ENCODE measurements at places on chromosomes 7 and 10.
A peak's percentile ranks its signal among the peaks of the same experiment; 100 is the strongest.

- peak; percentile 23 for DNase-seq
Observed at GRCh38 chr10:27743877-27744801, 1.5 kb downstream of the MKX start.

- DNase-seq = no peak
Observed at GRCh38 chr10:22466763-22467334, 121.6 kb downstream of the SPAG6 start.

DNA sequence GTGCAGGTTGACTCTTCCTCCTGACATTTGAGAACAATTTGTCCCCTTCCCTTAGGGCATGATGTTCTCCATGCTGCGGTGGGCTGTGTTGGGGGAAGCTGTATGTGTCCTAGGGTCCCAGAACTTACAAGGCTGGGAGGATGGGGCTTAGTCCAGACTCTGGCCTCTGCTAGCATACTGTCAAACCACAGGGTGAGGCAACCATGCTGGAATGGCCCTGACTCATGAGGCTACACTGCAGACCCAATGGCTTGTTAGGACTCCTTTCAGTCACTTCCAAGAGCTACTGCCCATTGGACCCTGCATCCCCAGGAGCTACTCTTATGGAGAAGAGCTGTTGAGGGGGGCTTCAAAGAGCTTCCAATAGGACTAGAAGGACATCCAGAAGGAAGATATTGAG is 20.1 kb upstream of the FAM170B start:
- DNase-seq = no peak

DNA sequence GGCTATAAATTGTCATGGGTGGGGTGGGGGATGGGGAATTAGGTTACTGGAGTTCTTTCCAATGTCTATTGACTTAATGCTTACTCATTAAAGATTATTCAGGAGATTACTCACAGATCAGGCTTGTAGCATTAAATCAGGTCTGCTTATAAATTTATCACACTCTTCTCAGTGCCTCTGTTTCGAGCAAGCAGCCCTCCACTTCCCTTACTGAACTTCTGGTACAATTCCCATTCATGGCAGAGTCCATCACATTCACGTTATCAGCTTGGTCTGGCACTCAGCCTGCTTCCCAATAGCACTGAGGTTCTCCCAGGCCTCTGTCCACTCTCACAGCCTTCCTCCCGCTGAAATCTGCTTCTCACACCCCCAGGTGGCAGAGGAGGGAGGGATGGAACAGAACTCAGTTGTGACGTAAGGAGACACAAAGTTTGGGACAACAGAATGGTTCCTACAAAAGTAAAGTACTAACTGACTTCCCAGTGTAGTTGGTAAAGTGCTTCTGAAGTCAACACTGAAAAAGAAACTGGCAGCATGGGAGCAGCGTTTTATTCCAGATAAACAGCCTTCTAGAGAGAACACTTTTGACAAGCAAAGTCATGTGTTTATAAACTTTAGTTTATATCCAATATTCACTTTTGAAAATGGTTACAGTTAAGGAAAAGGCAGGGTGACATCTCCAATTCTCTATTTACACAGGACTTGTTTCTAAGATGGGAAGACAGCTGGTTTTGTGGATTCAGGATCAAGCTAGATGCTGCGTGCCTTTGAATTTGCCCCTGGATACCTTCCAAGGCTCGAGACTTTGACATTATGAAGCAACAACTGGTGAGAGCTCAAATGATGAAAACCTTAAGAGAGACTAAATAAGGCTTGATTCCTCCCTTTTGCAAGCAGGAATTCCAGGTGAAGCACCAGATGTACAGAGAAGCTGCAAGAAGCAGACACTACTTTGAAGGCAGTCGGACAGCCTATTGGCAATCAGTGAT is 81.4 kb downstream of the ATXN7L1 start:
- DNase-seq = no peak

- no peak for DNase-seq
Observed at GRCh38 chr7:77427996-77428603, 12.0 kb upstream of the GSAP start.

DNA sequence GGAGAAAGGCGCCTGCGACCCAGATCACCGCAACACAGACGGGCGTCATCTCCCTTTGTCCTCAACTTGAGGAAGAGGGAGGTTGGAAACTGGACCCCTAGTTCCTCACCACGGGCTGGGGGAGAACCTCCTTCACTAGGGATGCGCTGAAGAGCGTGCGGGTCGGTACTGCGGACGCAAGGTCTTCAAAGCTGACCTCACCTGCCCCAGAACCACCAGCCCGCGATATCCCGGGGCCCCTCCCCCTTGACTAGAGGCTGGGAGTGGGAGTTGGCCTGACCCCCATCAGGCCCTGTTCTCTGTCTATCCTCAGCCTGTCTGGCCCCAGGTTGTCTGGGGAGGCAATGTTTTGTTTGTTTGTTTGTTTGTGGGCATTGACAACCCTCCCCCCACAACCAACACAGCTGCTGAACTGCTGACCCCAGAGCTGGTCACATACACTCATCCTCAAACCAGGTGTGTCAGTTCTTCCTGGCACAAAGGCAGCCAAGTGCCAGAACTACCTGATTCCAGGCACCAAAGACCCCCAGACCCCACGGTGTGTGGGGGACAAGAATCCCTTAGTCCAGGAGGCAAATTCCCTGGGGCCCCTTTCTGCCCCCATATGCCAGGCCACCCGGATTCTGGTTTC is 2.9 kb downstream of the NPM3 start:
- DNase-seq = no peak

GRCh38 chr10:72334196-72334824 is 20.4 kb downstream of the DNAJB12 start:
- peak; percentile 32 for DNase-seq

DNA sequence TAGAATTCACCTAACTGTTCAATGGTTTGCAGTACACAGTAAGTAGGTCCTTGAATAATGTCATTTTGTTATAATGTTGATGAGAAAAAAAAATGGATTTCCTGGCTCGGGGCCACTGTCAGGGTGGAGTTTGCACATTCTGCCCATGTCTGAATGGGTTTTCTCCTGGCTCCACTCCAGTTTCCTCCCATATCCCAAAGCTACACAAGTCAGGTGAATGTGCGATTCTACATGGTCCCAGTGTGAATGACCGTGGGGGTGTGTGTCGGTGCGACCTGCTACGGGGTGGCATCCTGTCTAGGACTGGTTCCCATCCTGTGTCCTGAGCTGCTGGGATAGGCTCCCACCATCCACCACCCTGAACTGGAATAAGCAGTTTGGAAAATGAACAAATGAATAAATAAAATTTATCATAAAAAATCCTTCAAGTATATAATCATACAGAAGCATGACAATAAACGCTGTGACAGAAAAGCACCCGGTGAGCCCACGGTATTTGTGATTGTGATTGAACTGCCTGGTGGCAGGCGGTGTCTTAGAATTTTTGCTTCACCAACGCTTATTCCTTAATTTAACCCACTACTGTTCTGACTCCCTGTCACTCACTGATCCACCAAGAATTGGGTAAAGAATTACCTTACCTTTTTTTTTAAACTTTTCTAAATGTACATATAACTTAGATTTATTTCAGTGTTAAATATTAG is 114.1 kb downstream of the ICA1 start:
- DNase-seq = no peak

DNA sequence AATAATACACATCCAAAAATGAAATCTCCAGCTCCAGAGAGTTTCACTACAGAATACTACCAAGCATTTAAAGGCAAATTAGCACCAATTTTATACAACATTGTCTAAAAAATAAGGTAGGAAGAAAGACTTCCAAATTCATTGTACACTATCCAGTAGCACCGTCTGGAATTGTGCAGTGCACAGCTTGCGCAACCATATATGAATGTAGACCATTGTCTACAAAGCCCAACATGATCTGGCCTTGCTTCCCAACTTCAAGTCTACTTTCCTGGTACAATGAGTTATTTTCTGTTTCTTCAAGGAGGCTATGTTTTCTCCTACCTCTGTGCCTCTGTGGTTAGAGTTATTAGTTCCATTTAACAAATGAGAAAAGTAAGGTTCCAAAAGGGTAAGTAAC is 115.4 kb upstream of the FOXK1 start:
- no peak for DNase-seq

- no peak for DNase-seq
Observed at GRCh38 chr10:50883629-50884028, 1.8 kb downstream of the A1CF start.

- no peak for DNase-seq
Observed at GRCh38 chr10:90930070-90930837, 9.4 kb upstream of the ANKRD1 start.

DNA sequence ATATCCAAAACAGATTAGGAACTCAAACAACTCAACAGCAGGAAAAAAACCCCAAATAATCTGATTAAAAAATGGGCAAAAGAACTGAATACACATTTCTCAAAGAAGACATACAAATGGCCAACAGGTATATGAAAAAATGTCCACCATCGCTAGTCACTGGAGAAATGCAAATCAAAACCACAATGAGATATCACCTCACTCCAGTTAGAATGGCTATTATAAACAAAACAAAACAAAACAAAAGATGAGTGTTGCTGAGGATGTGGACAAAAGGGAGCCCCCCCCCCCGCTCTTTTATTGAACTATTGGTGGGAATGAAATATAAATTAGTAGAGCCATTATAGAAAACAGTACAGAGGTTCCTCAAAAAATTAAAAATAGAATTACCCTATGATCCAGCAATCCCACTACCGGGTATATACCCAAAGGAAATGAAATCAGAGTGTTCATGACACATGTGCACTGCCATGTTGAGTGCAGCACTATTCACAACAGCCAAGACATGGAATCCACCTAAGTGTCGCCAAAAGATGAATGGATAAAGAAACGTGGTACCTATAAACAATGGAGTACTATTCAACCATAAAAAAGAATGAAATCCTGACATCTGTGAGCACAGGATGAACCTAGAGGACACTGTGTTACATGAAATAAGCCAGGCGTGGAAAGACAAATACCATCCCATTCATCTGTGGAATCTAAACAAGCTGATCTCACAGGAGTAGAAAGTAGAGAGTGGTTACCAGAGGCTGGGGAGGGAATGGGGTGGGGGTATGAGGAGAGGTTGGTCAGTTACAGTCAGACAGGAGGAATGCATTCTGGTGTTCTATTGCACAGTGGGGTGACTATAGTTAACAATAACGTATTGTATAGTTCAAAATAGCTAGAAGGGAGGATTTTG is 78.1 kb upstream of the RHEB start:
- no peak for DNase-seq

- no peak for DNase-seq
Observed at GRCh38 chr7:16396766-16397500, 24.4 kb downstream of the CRPPA start.

DNA sequence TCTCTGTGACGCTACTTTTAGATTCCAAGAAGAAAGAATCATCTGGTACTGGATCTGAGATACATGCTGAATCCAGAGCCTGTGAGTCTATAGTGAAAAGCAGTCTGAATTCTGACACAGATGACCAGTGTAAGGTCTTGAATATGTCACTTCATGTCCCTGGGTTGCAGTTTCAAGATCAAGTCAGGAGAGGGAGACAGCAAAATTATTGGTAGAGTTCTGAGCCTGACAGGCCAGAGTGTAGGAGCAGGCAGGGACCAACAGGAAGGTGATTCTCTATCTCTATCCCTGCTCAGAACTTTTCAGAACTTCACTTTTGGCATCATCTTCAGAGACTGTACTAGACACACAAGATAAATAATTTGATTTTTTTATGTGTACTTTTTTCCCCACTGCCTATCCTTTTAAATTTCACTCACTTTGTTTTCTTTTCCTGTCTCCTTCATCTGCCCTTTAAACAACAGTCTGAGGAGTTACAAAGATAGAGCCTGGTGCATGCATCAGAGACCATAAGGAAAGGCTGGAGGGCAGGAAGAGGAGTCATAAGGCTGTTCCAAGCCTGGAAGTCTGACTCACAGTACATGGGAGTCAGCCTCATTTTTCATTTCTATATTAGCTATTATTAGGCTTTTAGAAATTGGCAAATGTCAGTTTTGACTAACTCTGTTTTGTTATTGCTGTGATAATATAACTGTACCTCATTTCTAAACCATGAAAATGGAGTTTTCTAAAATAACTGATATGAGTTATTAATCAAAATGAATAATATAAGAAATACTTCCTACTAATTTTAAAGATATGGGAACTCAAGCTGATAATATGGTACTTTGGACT is 120.2 kb upstream of the TMEM229A start:
- no peak for DNase-seq

- DNase-seq = no peak
Observed at GRCh38 chr10:102514487-102515311, 10.9 kb downstream of the SUFU start.

- no peak for DNase-seq
Observed at GRCh38 chr7:16905300-16906044, 23.7 kb upstream of the AGR3 start.

GRCh38 chr7:100267648-100268047 is 39.9 kb upstream of the SPDYE3 start:
- DNase-seq = no peak

DNA sequence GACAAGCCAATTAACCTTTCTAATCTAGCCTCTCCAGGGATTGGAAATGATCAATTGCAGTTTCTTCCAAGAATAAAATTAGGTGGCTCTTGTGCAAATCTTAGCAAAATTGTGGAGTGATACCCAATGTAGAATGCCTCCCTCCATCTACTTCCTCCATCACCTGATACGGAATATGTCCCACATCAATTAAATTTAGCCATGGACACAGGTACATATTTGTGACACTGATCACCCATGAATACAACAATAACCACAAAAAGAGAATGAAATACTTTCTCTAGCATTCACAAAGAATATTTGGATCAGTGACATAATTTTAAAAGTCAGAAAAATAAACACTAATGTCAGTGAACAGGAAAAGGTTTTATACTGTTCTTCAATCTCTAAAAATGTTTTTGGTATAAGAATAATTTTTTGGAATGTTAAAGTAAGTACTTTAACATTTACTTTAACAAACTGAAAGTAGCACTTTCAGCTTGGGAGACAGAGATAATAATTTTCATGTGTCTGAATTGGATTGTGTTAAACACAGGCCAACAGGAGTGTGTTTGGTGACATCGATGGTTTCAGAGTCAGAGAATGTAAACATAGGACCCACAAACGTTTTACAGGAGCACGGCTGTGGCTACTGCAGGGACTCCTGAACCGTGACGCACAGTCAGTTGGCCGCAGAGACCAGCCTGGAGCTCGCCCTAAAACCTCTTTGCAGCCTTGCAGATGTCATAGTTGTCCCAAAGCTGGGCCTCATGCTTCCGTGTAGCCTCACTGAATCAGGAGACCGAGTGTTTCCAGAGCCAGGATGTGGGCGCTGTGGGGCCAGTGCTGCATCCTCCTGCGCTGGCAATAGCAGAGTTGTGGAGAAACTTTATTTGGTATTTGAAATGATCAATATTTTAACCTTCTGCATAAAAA is 7.2 kb downstream of the RBM20 start:
- peak; percentile 38 for DNase-seq

GRCh38 chr7:151941009-151941408 is 15.2 kb upstream of the GALNTL5 start:
- DNase-seq = no peak

DNA sequence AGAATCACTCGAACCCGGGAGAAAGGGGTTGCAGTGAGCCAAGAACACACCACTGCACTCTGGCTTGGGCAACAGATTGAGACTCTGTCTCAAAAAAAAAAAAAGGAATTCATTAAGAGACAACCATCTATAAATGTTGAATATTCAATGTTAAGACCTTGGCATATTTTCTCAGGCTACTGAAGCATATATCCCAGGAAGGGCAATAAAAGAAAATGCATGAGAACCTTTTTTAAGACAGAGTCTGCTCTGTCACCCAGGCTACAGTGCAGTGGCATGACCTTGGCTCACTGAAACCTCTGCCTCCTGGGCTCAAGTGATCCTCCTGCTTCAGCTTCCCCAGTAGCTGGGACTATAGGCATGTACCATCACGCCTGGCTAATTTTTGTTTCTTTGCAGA is 165.0 kb downstream of the JMJD1C start:
- DNase-seq = no peak

Data from activated naive CD8-positive, alpha-beta T cell treated with anti-CD3 and anti-CD28 coated beads, Interleukin-2, amount 50 U/mL, for 24 hours (primary cell).